ENCODE measurements at places on chromosomes 7 and 10.

- DNase-seq, result no peak
Measured at GRCh38 chr10:11646450-11646849, 35.0 kb upstream of the USP6NL start.

DNA sequence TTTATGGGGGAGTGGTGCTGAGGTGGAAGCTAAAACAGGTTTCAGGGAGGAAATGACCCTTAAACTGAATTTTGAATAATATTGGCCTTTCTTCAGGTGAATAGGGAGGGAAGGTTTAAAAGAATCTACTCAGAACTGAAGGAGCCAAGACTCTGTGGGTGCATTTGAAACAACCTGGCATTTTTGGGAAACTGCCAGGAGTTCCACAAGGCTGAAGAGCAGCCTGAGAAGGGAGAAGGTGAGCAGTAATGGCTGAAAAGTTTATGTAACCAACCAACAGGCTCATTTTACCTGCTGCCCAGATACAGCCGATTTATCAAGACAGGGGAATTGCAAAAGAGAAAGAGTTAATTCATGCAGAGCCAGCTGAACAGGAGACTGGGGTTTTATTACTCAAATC, 4.0 kb upstream of the PANK1 start:
- no peak for DNase-seq

- no peak for DNase-seq
Measured at GRCh38 chr7:137531671-137532070, 188.1 kb upstream of the PTN start.

DNA sequence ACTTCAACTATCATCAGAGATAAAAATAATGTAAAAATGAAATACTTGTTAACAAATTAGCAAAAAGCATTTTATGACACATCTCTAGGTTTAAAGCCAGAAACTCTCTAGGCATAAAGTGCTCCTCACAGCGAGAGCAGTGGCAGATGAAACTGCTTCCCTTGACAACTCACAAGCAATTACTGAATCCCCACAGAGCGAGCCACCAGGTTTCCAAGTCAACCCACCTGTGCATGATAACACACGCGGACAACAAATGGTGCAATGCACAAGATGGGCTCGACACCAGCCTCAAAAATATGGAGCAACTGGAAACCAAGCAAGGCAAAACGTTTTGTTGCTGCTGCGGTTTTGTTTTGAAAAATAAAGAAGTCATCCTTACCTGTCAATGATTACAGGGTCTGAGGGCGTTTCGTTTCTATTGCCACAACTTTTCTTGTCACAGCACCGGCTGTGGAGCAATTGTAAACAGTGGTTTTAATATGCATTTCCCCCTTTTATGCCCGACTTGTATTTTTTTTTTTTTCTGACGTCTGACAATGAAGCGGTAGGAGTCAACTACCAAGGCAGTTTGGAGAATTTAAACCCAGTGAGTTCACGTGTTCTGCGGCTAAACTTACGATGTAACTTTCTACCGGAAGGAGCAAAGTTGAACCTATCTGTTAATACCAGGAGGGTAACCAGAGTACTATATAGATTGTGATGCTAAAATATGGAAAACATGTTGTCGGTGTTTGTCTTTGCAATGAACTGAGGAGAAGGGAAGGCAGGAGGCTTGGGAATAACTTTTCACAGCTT, 7.0 kb downstream of the EBF3 start:
- DNase-seq, result no peak

GRCh38 chr7:155183655-155184054, 113.5 kb downstream of the HTR5A start:
- no peak for DNase-seq

- no peak for DNase-seq
Measured at GRCh38 chr10:958106-958505, 26.6 kb upstream of the LARP4B start.

DNA sequence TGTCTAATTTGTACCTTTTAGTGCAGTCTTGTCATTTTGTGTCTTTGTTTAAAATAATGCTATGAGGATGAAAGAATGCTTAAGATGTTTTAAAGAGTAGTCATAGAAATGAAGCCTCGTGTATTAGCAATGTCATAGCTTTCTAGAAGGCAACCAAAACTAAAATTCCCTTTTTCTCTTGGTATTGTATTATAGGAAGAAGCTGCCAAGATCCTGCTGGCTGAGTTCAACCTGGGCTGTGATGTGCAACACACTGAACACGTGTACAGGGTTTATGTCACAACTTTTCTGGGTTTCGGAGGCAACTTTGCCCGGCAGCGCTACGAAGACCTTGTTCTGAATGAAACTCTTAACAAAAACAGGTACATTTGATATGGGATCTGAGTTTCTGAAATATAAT, 36.2 kb downstream of the COX15 start:
- no peak for DNase-seq

DNA sequence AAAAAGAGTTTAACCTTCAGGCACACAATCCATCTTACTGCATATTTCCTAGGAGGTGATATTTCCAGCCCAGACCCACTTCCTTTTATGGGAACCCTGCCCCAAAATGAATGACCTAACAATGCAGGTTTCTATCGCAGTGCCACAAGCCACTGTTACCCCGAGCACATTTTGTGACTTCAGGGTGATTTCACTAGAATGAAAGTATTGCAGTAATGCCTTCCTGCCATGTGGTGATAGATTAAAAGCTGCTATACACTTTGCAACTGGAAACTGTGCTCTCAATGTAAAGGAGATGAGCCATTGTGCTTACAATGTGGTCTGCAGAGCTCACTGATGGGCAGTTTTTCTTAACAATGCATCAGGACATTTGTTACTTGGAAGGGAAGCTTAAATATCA, 90.5 kb upstream of the RSU1 start:
- DNase-seq, result no peak
